ENCODE measurements at places on chromosomes 11 and 22. TPM values are rescaled to one million over a fixed set of nuclear protein-coding genes. Genes with fewer than 3 reads are reported as not detected.
A peak's percentile ranks its signal among the peaks of the same experiment; 100 is the strongest.

DNA sequence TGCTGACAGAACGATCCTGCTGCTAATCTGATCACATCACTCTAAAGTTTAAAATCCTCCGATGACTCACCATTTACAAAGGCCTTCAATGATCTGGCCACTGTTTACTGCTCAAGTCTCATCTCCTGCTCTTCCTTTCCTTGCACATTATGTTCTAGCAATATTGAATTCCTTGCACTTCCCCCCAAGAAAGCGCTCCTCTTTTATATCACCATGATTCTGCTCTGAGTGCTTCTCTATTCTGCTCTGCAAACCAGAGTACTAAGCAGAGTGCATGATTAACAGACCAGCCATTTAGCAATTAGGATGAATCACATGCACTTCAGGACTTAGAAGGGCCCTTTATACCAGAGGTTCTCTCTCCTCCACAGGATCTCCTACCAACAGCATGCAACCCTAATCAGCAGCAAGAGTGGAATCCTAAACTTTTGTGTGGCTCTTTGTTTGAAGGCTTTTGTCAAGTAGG is 1122.8 kb upstream of the CCDC90B start:
- no peak for DNase-seq

GRCh38 chr11:1129143-1129610 is 28.6 kb upstream of the MUC5AC start:
- DNase-seq = no peak

DNA sequence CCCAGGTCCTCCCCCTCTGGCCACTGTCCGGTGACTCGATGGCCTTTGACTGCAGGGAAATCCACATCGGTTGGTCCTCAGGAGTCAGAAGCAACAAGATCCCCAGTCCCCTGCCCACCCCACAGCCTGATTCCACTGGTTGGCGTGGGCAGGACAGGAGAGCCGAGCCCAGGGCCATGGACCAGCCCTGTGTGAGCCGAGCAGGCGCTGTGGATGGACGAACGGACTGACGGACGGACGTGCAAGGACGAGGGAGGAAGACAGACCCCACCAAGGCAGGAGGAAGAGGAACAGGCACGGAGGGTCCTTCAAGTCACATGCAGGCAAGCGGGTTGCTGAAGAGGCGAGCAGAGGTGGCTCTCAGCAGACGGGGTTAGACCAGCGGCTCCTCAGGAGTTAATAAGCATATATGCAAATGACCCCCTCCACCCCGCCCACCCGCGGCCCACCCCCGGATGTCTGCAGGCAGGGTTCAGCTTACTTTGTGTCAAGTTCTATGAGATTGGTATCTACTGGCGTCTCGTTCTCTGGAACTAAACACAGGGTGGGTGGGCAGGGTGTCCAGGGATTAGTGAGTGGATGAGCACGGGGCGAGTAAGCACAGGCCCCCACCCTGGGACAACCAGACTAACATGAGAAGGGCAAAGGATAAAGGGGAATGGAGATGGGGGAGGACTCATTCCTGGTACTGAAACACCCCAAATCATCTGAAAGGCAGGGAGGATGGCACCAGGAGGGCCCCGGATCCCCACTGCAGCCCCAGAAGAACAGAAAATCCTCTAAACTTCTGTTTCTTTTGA is 26.8 kb downstream of the TPBGL start:
- peak; percentile 9 for DNase-seq

- no peak for DNase-seq
These were observed 107.8 kb downstream of the CD44 start for GRCh38 chr11:35246745-35247144.

The FAM111A gene
- polyA plus RNA-seq = 10.6 TPM

GRCh38 chr22:45469281-45470073 is 33.2 kb upstream of the FBLN1 start:
- no peak for DNase-seq

DNA sequence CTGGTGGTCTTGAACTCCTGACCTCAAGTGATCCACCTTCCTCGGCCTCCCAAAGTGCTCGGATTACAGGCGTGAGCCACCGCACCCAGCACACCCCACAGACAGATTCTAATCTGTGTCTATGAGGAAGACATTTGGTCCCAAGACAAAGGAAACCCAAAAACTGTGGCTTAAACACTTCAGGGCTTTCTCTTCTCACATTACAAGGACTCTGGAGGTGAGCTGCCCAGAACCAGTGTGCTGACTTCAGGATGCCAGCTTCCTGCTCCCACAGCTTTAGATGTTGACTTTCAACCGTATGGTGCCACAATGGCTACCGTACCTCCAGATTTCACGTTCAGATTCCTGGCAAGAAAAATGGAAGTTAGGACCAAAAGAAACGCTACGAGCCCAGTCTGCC is 32.2 kb upstream of the SYT7 start:
- DNase-seq = no peak

DNA sequence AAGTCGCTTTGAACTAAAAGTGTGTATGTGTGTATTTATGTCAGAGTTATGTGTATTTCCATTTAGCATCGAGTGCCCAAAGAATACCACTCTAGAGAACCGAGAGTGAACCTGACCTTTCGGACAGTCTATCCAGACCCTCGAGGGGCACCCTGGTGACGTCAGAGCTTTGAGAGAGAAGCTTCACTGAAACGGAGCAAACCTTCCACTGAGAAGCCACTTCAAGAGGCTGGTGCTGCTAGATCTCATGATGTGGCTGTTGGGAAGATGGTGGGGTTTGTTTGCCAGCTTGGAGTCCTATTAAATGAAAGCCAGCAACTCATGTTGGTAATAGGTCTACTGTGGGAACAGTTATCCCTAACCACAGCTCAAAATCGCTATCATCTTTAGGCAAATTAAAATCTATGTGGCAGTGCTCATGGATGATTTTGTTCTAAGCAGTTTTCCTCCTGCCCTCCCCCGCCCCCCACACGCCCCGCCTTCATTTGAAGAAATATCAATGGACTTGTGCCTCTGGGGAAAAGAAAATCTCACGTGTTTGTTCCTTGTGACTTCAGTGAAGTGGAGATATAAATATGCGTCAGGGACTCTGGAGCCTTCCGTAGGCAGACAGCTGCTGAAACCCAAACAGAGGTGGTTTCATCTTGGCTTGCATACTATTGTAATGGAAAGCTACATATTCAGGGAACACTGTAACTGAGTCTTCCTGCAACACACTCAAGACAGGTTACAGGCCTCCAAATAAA is 22.4 kb upstream of the C11orf96 start:
- no peak for DNase-seq

The RPS3 gene
- 3,268 TPM for polyA plus RNA-seq

GRCh38 chr11:44767421-44767820 is 40.7 kb downstream of the TSPAN18 start:
- no peak for DNase-seq

- no peak for DNase-seq
These were observed 248.0 kb downstream of the CASP12 start for GRCh38 chr11:104650234-104650633.

The PC gene
- 14.7 TPM for polyA plus RNA-seq

The CYB5R2 gene
- 23.5 TPM for polyA plus RNA-seq

GRCh38 chr11:47932544-47932943 is 47.8 kb upstream of the PTPRJ start:
- DNase-seq = no peak

DNA sequence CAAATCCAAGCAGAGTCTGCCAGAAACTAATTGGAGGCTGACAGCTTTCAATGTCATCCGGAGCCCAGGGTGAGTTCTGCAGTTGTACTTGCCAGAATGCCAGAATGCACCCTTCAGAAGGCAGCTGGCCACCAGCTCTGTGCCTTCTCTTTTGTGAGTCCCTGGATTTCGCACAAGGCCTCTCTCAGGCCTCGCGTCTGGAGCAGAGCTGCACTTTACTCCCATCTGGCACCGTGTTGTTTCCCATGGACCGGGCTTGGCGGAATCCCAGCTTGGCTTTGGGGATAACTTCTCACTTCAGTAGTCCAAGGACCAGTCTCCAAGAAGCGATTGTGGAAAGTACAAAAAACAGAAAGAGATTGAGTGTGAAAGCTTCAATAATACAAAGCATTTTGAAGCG is 451.3 kb upstream of the KIRREL3 start:
- DNase-seq = peak; percentile 36

DNA sequence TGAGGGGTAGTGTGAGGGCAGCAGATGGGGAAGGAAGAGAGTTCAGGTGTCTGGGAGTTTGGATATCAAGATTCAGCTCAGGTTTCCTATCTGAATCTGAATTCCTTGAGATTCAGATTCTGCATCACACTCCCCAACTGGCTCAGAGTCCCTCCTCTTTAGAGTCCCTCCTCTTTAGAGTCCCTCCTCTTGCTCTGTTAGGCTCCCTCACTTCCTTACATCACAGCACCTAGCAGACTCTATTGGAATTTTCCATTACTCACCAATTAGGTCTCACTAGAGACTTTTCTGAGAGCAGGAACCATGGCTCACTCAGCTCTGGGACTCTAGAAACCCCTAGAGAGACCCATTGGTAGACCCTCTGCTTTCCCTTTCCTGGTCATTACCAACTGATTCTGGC is 303.4 kb upstream of the SYN3 start:
- no peak for DNase-seq

- no peak for DNase-seq
These were observed 50.9 kb upstream of the CHRNA10 start for GRCh38 chr11:3722100-3722499.

- DNase-seq = no peak
These were observed 17.0 kb downstream of the ATXN10 start for GRCh38 chr22:45688600-45689080.

The APOL5 gene
- not detected for polyA plus RNA-seq

The CD3E gene
- 0.94 TPM for polyA plus RNA-seq

GRCh38 chr22:36999463-36999862 is 19.8 kb downstream of the TST start:
- no peak for DNase-seq

GRCh38 chr11:82507288-82507687 is 226.4 kb downstream of the FAM181B start:
- DNase-seq = no peak

- DNase-seq = no peak
These were observed 3.3 kb downstream of the A4GALT start for GRCh38 chr22:42717197-42717928.

- DNase-seq = no peak
These were observed 36.3 kb downstream of the AP2A2 start for GRCh38 chr11:961921-962320.

GRCh38 chr11:64327993-64328392 is 10.1 kb downstream of the PRDX5 start:
- no peak for DNase-seq

The RASL10A gene
- polyA plus RNA-seq = 0.45 TPM

DNA sequence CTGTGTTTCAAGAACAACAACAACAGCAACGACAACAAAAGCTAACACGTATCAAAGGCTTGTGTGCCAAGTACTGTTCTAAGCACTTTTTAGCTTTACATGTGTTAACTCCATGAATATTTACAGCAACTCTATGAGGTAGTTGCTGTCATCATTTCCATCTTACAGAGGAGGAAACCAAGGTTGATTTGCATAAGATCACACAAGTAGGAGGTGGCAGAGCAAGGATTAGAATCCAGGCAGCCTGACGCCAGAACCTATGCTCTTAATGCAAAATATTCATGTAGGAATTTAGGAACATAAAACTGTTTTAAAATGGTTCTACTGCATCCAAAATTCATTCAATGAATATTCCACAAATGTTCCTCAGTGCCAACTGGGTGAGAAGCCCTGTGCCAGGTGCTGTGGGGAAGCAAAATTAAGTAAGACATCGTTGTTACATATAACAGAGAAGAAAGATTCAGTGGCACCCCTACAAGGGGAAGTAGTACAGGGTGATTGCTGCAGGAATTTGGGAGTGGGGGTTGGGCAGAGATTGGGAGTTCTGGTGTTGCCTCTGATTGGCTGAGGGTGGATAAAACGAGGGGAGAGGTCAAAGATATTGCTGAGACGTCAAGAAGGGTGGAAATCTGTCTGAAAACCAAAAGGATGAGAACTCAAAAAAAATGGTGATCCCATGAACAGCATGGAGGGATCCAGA is 86.1 kb upstream of the ARHGAP20 start:
- DNase-seq = no peak

DNA sequence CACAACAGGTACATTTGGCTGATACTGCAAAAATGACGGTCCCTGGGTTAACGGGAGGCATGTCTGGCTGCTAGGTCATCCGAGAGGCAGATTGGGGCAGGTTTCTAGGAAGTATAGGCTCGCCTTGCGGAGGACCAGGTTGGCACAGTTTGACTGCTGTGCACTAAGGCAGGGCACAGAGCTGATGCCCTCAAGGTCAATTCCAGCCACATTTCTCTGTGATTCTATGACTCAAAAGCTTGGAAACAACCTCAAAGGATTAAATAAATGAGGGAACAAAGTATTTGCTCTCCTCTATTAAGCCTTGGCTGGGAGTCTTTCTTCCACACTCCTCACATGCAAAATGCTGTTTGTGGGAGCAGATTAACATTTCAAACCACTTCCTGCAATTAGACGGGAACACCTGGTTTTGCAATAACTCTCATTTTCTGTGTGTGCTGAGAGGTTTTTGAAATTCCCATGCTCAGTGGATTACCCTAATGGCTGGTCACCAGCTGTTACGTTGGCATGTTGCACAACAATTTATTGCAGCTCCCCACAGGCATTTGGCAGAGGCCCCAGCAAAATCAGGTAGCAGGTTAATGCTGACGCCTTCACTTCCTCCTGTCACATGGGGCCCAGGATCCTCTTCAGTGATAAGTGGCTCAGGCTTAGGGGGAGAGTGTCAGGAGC is 61.0 kb upstream of the PLET1 start:
- no peak for DNase-seq

The GLYAT gene
- not detected for polyA plus RNA-seq

The P2RY6 gene
- 0.79 TPM for polyA plus RNA-seq

The LDLRAD3 gene
- polyA plus RNA-seq = 17.1 TPM

DNA sequence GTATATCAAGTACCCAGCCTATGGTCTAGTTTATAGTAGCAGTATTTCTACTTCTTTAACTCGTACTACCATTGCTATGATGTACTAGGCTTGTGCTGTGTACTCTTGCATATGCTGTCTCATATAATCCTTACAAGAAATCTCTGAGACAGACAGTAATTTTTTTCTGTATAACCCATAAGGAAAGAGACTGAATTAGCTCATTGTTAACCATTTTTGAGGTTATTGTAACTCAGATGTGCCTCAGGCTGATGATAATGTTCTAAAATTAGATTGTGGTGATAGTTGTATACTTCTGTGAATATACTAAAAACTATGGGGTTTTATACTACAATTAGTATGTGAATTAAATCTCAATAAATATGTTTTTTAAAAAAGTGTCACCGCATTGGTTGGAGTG is 112.2 kb upstream of the RRM1 start:
- no peak for DNase-seq

DNA sequence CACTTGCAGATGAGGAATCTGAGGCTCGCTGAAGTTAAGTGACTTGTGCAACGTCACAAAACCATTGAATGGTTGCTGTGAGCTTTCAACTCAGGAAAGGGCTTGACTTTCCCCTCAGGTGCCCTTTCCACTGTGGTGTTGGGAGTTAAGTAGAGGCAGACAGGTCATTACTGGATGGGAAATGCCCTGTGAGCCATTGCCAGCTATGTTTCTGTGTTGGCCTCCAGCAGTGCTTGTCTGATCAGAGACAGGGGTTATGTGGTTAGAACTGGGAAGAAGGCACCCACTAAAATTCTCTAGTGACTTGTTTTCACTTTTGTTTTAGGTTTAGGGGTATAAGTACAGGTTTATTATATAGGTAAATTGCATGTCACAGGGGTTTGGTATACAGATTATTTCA is 96.6 kb downstream of the FDX1 start:
- DNase-seq = no peak

Data from ovary (tissue), 10 donors.